ENCODE measurements at places on chromosomes 1 and 21. TPM values are rescaled to one million over a fixed set of nuclear protein-coding genes. Genes with fewer than 3 reads are reported as not detected.

- no peaks in the 10 kb centered on the region for H3K4me1 ChIP-seq
- H3K27me3 ChIP-seq: no peaks in the 10 kb centered on the region
- no peak for DNase-seq
- no peak overlapping the region for H3K4me3 ChIP-seq
- no peak overlapping the region for H3K27ac ChIP-seq
These were observed 6.7 kb upstream of the TXLNA start for GRCh38 chr1:32172621-32173245.

DNA sequence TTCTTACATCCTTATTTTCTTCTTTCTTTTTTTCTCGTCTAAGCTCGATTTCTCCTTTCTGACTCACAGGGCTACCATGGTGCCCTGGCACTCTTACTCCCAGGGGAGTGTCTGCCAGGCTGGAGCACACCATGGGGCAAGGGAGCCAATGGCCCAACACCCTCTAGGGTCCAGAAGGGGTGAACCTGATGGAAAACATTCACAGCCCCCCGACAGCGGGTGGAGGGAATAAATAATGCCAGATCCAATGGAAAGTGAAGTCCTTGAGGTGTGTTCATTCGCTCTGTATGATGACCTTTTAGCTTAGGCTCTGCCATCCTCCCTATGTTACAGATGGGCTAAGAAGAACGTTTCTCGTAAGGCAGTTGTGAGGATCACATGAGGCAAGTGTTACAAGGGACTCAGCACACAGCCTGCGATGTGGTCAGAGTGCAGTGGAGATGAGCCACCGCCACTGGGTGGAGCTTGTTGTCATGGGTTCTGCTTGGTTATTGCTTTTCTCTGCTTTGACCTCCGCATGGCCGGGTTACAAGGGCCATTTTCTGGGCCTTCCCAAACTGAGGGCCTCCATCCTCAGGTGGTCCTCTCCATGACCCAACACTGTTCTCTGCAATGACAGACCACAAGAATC, 3.5 kb upstream of the FCMR start:
- no peaks in the 10 kb centered on the region for H3K36me3 ChIP-seq
- no peak overlapping the region for H3K4me3 ChIP-seq
- DNase-seq: peak; percentile 16
- peak overlapping the region; percentile 8 for H3K27ac ChIP-seq

DNA sequence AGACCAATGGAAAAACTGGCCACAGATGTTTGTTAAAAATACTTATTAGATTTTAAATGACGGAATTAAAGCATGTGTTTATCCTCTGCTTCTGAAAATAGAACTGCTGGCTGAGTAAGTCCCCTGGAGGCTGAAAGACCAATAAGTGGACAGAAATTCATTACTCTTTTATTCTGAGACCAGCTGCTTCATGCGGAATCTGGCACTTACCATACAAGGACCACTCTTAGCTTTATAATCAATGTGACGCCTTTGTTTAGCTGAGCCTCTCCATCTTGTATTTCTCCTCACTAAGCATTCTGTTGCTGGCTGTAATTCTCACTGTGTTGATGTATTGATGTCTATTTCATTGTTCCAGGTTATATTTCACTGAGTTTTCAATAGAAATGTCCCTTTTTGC, 6.3 kb upstream of the EXO1 start:
- no peak overlapping the region for H3K4me3 ChIP-seq
- no peak overlapping the region for H3K27ac ChIP-seq
- H3K36me3 ChIP-seq: no peaks in the 10 kb centered on the region
- no peak for DNase-seq

AKNAD1 gene
- 0.31 TPM for total RNA-seq

Data from lung (tissue), 17 donors.